MCF 10A (cell line): ENCODE measurements at places on chromosomes 2 and 18.

DNA sequence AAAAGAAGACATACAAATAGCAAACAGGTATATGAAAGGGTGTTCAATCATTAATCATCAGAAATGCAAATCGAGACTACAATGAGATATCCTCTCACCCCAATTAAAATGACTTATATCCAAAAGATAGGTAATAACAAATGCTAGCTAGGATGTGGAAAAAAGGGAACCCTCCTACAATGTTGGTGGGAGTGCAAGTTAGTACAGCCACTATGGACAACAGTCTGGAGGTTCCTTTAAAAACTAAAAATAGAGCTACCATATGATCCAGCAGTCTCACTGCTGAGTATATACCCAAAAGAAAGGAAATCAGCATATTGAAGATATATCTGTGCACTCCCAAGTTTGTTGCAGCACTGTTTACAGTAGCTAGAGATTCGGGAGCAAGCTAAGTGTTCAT is 271.5 kb downstream of the MBD5 start:
- H3K4me3 ChIP-seq: no peak overlapping the region
- H3K4me1 ChIP-seq: no peaks in the 10 kb centered on the region
- peaks cover 7% of the 10 kb centered on the region for H3K36me3 ChIP-seq
- no peaks in the 10 kb centered on the region for H3K27me3 ChIP-seq
- no peak overlapping the region for H3K27ac ChIP-seq

DNA sequence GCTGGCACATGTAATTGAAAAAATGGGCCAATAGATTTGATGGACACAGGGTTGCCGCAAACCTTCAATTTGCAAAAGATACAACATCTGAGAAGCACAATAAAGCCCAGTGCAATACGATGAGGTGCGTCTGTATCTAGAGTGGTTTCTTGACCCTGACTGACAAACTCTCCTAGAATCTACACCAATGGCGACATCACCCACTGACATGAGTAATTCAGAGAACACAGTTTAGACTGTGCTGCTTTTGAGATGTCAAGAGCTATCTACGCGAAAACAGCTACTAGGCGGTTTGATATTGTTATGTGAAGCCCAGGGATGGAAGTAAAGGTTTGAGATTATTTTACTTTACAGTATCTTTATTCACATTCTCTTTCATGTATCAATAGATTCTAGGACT is 104.9 kb downstream of the EIPR1 start:
- no peak for DNase-seq
- H3K27me3 ChIP-seq: no peaks in the 10 kb centered on the region
- H3K27ac ChIP-seq: no peak overlapping the region
- no peaks in the 10 kb centered on the region for H3K4me1 ChIP-seq
- H3K36me3 ChIP-seq: no peaks in the 10 kb centered on the region

DNA sequence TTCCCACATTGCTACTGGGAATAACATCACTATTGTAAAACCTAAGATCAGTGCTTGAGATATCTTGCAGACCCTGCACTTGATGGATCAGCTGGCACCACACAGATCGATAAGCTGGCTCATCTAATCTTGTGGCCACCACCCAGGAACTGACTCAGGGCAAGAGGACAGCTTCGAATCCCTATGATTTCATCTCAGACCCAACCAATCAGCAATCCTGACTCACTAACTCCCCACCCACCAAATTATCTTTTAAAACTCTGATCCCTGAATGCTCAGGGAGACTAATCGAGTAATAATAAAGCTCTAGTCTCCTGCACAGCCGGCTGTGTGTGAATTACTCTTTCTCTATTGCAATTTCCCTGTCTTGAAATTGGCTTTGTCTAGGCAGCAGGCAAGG is 11.3 kb upstream of the TEX44 start:
- no peak overlapping the region for H3K4me3 ChIP-seq
- no peaks in the 10 kb centered on the region for H3K4me1 ChIP-seq
- no peak overlapping the region for H3K27ac ChIP-seq

DNA sequence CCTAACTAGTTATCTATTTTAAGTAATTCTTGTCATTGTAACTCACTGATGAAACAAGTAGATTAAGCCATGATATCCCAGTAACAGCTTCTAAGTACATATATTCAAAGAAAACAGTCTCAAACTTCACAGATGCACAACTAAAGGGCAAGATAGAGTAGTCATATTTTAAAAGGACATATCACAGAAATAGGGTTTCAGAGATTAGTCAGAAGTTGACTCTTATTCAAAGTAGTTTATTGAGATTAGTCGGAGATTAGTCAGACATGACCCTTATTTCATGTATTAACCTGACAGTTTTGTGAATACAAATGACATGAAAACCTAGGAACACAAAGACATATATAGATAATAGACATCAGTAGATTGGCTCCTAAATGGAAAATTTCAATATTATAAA is 15.9 kb upstream of the CHAC2 start:
- H3K27ac ChIP-seq: peak overlapping the region; percentile 19
- H3K27me3 ChIP-seq: no peaks in the 10 kb centered on the region
- peaks cover 25% of the 10 kb centered on the region for H3K4me1 ChIP-seq
- no peak overlapping the region for H3K4me3 ChIP-seq
- DNase-seq: no peak

DNA sequence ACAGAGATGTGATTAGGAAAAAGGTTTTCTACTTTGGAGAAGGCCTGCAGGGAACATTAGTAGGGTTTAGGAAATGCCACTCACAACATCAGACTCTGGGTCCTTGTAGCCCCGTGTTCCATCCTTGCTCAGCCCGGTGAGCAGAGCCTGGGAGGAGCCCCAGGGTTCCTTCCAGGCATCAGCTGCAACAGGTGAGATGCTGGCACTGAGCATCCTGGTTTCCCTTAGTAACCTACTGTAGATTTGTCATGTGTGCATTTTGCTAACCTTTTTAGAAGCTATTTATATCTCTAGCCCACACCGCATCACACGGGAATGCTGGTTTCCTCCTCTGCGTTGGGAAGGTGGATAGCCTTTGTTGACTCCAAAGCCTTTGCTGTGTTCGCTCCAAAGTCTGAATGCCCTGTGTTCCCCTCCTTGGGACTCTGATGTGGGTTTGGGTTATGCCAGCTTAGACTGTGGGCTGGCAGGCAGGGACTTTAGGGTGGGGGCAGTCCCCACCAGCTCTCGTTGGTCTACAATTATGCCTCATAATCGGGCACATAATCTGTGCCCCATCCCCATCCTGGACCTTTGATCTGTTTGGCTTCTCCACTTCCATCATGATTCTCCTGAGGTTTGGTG is 69.3 kb downstream of the TMEM247 start:
- no peak for DNase-seq
- H3K27ac ChIP-seq: no peak overlapping the region
- H3K36me3 ChIP-seq: no peaks in the 10 kb centered on the region
- no peak overlapping the region for H3K4me3 ChIP-seq

- H3K36me3 ChIP-seq: no peaks in the 10 kb centered on the region
- H3K27me3 ChIP-seq: no peaks in the 10 kb centered on the region
Observed at GRCh38 chr2:75303227-75303626, 103.9 kb upstream of the TACR1 start.

- H3K27me3 ChIP-seq: no peaks in the 10 kb centered on the region
- no peak for DNase-seq
- no peak overlapping the region for H3K27ac ChIP-seq
- no peaks in the 10 kb centered on the region for H3K36me3 ChIP-seq
- no peaks in the 10 kb centered on the region for H3K4me1 ChIP-seq
- H3K4me3 ChIP-seq: no peak overlapping the region
Observed at GRCh38 chr2:229947544-229947943, 25.2 kb downstream of the FBXO36 start.

DNA sequence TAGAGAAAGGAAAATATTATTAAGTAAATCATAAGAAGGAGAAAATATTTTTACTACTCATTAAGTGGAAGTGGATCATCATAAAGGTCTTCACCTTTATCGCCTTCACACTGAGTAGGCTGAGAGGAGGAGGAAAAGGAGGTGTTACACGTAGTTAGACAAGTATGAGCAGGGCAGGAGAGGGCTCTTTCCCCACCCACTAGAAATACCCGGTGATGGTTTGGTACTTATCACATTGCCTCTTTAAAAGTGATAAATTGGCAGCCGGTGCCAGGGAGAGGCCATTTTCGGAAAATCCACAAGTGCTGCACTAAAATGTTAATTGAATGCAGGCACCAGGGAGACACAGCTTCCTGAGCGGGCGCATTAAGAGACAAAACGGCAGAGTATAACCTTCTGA is 598.7 kb upstream of the SOX11 start:
- H3K36me3 ChIP-seq: no peaks in the 10 kb centered on the region
- H3K27me3 ChIP-seq: no peaks in the 10 kb centered on the region
- DNase-seq: no peak
- H3K4me3 ChIP-seq: no peak overlapping the region
- no peak overlapping the region for H3K27ac ChIP-seq

DNA sequence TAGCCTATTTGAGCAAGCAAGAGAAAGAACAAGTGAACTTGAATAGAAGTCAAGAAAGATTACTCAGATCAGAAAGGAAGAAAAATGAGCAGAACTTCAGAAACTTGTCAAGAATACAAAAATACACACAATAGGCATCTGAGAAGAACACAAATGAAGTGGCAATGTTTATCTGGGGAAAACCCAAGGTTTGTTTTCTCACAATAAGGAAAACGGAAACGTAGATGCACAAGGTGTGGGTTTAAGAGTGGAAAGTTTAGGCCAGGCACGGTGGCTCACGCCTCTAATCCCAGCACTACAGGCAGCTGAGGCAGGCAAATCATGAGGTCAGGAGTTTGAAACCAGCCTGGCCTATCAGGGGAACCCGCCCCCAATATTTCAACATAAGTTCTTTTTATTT is 159.5 kb upstream of the GYPC start:
- no peak overlapping the region for H3K27ac ChIP-seq
- no peak for DNase-seq
- peaks cover 5% of the 10 kb centered on the region for H3K27me3 ChIP-seq
- no peak overlapping the region for H3K4me3 ChIP-seq
- H3K4me1 ChIP-seq: no peaks in the 10 kb centered on the region

DNA sequence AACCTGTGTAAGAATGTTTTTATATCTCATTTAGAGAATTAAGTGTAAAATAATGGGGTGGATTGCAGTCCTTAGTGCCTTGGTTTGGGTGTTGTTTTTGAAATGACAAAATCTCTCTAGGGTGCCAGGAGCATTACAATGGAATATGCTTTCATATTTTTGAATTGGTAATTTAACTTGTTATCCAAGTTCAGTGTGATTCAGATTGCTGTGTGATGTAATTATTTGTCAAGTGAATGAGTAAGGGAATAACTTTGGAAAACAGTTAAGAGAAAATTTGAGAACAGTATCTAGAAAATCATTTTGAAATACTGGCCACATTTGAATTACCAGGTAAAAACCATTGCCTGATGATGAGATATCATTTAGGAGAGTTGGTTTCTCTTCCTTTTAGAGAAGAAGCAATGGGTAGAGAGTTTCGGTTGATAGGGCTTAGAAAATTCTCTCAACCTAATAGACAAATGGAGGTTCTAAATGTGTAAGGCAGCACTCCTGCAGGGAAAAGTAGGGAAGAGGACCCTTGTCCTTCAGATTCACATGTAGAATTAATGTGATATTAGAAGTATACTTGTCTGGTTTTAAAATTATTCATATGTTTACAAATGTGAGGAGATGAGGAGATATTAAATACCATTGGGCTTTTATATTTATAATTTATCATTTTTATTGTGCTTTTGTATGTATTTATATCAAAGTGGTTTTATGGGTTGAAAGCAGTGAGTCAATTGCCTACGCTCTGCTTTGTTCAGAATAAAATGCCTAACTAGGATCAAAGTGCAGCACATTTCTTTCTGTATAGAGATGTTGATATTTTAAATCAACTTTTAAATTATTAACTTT is 124.8 kb downstream of the PHLPP1 start:
- peak; percentile 8 for DNase-seq
- no peaks in the 10 kb centered on the region for H3K27me3 ChIP-seq
- peaks cover 7% of the 10 kb centered on the region for H3K4me1 ChIP-seq
